Osteocyte (in vitro differentiated cells): ENCODE measurements at places on chromosomes 1 and 21. TPM values are rescaled to one million over a fixed set of nuclear protein-coding genes. Genes with fewer than 3 reads are reported as not detected.

DNA sequence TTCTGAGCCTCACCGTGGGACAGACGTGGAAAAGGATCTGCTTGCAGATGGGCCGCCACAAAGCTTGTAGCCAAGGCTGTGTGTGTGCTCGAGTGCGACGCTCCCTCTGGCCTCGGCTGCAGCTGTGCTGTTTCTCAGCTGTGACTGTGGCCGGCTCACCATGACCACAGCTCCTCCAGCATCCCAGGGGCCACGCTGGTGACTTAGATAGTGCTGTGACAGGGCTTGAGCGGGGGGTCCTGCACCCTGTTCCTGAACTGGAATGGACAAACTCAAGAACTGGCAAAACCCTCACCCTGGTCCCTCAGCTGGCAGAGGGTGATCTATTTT, 17.4 kb upstream of the ACTRT2 start:
- DNase-seq = no peak

GRCh38 chr21:43736224-43736883, 17.4 kb downstream of the PDXK start:
- DNase-seq = no peak

The GADD45A gene
- 43.3 and 45.3 TPM in 2 replicates for total RNA-seq

DNA sequence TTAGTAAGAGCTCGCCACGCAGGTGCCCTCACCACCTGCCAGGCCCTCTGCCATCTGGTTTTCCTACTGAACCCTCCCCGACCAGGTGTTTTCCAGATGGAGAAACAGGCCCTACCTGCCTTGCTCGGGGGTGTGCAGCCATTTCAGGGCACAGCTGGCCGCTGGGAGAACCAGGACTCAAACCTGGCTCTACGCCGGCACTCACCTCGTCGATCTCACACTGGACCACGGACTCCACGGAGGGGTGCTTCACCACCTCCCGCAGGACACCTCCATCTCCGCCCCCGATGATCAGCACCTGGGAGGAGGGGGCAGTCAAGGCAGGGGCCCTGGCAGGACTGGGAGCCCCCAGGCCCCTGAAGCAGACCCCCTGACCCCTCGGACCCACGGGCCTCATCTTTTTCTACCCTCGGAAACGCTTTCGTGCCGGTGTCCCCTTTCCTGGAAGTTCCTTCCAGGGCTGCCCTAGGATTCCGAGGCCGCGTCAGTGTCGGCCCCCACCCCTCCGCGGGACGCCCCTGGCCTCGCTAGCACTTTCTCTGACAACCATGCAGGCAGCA, 1.1 kb downstream of the SRM start:
- DNase-seq = no peak

DNA sequence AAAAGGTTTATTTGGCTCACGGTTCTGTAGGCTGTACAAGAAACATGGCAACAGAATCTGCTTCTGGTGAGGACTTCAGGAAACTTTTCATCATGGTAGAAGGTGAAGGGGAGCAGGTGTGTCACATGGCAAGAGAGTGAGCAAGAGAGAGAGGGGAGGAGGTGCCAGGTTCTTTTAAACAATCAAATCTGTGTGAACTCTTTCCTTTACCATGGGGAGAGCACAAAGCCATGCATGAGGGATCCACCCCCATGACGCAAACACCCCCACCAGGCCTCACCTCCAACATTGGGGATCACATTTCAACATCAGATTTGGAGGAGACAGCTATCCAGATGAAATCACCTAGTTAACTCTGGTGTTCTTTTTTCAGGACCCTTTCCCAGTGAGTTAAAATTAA, 103.6 kb downstream of the GALNT2 start:
- DNase-seq = peak; percentile 17

The TDRD5 gene
- not detected in 2 replicates for total RNA-seq

DNA sequence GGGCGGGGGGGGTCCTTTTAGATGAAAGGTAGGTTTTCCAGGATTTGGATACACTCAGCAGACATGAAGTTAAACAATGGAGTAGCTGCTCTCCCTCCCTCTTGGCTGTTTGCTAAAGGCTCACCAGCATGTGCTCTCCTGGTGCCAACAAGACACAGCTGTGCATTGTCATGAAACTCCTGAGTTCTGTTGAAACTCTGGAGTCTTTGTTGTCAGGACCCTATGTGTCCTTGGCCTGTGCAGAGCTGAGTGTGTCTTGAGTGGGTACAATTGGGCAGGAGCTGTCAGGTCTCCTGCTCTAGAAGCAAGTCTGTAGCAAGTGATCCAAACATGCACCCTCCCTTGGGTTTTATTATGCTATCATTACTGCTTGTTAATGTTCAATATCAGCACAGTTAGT, 12.7 kb downstream of the TBX19 start:
- DNase-seq = no peak

GRCh38 chr1:13619909-13620308, 36.3 kb downstream of the PDPN start:
- DNase-seq = no peak

DNA sequence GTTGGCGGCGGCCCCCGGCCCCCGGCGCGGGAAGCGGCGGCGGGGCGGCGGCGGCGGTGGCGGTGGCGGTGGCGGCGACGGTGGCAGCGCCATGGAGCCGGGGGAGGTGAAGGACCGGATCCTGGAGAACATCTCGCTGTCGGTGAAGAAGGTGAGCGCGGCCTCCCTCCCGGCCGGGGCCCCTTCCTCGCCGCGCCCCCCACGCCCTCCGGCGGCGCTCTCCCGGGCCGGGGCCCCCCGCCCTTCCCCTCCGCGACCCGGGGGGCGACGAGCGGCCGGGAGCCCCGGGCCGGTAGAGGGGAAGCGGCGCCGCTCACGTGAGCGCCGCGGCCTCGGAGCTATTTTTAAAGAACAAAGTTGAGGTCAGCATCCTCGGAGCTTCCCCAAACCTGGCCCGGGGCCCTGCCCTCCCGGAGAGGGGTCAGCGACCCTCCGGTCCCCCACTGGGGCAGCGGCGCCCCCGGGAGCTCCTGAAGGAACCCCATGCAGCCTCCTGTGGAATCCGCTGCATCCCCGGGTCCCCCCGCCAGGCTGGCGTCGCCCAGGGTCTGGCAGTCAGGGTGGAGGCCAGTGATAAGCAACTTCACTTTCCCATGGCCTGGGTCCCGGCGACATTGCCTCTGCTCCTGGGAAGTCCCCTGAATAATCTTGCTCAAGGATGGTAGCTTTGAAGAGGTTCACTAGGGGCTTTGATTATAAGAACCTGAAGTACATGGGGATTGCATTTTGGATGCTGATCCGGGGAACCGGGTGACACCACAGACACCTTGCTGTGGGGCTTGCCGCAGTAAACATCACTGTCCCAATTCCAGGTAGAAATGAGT, 560 bp downstream of the PLEKHM2 start:
- DNase-seq = peak; percentile 85

The ZNF648 gene
- not detected in 2 replicates for total RNA-seq

GRCh38 chr1:4553761-4554160, 100.6 kb upstream of the AJAP1 start:
- peak; percentile 44 for DNase-seq

- no peak for DNase-seq
These were observed 35.1 kb downstream of the MPZL1 start for GRCh38 chr1:167756730-167757405.

- no peak for DNase-seq
These were observed 212.0 kb downstream of the NTNG1 start for GRCh38 chr1:107352850-107353249.

GRCh38 chr1:53521924-53522552, 62.8 kb downstream of the DMRTB1 start:
- DNase-seq = no peak

DNA sequence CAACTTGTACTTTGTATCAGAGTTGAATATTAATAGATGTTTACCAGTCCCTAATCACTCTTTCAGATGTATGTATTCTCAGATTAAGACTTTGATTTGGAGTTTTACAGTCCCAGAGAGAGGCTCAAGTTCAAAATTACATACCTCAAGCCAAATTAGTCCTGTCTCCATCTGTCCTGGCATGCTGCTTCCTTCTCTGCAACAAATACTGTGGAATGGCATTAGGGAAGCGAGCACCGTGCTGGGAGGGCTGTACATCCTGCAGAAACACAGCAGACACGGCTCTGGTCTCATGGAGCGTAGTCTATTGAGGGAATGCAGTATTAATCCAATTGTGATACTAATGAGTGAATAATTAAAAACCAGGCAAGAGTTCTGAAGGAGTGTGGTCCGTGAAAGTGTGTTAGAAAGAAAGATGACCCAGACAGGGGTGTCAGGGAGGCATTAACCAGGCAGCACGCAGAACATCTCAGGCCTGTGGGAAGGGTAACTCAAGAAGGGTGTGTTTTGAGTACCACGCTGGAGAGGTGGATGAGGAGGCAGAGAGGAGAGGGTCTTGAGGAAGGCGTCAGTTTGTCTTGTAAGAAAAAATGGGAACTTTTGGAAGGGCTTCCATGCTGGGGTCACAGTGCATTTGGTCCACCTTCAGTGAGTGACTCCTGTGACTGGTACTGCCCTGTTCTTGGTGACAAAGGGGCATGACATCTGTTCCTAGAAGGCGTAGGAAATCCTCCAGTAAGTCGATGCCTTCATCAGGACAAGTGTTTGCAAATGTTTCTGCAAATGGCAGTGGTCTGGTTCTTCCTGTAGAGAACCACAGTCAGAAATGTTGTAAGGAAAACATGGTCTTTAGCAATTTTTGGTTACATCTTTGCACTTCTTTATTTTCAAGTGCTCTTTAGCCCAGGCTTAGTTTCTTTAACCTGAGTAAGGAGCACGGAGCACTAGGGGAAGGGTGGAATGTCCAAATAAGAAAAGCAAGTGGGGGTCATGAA, 1.6 kb downstream of the RAB4A start:
- DNase-seq = no peak

GRCh38 chr1:117467336-117467735, 100.1 kb downstream of the MAN1A2 start:
- no peak for DNase-seq

The SPRR5 gene
- not detected in 2 replicates for total RNA-seq

The TLR5 gene
- not detected in 2 replicates for total RNA-seq

GRCh38 chr1:112040891-112041740, 51.6 kb upstream of the KCND3 start:
- no peak for DNase-seq

The CGN gene
- total RNA-seq = 0.99 and 1.7 TPM in 2 replicates

GRCh38 chr1:38102636-38103035, 56.0 kb upstream of the POU3F1 start:
- no peak for DNase-seq

DNA sequence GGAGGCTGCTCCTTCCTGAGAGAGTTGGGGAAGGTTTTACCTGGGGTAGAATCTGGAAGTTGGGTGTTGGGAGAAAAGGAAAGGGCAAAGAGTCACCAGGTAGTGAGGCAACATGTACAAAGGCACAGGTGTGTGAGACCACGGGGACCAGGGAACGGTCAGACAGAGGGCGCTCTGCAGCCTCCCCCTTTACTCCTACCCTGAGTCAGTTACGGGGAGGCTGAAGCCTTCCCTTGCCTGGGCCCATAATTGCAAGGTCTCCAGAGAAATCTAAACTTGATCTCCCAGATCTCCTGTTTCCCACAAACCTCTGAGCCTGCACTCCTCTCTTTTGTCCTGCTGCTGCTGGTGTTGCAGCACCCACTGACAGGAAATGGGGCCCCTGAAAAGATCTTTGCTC, 22.0 kb downstream of the CCN1 start:
- no peak for DNase-seq

The PCSK9 gene
- 2.2 and 2.3 TPM in 2 replicates for total RNA-seq

The SLC9C2 gene
- not detected in 2 replicates for total RNA-seq

- no peak for DNase-seq
These were observed 393.5 kb upstream of the ADGRL2 start for GRCh38 chr1:81407000-81407821.

GRCh38 chr1:68346188-68346808, 103.5 kb downstream of the RPE65 start:
- no peak for DNase-seq

- DNase-seq = no peak
These were observed 534 bp downstream of the KCNH1 start for GRCh38 chr1:211133393-211133835.

- no peak for DNase-seq
These were observed 245.7 kb upstream of the JUN start for GRCh38 chr1:59029411-59030167.
